ENCODE measurements at places on chromosomes 2 and 18.

DNA sequence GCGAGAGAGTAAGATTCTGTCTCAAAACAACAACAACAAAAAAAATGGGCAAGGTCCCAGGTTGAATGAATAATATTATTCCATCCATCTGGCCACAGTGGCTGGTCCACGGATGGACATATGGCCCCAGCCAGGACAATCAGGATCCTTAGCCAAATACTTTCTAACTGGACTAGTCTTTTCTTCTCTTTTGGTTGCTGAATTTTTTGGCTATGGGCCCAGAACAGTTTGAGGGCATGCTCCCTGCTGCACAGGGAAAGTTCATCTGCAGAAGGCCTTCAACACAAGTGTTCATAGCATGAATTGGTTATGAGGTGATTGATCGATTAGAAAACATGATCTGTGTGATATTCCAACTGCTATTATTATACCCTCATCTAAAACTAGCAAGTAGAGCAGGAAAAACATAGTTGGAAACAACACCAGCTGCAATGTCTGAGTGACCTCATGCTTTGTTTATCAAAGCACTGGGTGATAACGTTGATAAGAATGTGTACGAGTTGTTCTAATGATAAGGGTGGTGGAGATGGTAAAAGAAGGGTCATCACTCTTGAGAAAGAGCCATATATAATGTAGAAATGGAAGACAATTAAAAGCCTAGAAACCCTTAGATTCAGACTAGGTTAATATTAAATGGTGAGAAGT, 47.8 kb upstream of the RNF103 start:
- no peak for DNase-seq

DNA sequence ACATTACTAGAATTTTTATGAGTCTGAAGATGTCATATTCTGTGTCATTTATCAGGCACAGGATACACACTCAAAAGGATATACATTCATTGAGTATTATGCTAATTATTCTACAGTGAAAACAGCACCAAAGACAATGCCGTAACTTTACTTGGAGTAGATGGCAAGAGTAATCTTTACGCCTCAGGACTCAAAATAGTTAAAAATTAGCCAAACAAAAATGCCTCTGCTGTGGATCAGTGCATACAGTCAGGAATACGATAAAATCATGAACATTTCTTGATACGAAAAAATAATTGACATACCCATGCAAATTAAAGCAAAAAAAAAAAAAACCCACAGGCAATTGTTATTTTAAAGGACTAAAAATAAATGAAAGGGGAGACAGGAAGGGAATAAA, 129.7 kb downstream of the NETO1 start:
- no peak for DNase-seq

DNA sequence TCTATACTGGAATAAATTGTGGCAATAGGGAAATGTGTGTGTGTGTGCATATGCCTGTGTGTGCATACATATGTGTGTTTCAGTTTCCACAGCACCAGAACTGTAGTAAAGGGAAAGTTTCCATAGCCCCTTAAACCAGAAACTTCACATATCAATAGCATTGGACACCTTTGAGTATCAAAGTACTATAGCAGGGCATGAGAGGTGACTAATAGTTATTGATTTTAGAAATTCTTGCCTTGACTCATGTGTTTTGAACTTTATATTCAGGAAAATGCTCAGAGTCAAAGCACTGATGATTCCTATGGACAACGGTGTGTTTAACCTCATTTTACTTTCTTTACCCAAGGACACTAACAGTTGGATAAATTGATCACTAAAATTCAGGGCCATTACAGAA, 50.0 kb downstream of the SLC9A2 start:
- DNase-seq, result no peak

DNA sequence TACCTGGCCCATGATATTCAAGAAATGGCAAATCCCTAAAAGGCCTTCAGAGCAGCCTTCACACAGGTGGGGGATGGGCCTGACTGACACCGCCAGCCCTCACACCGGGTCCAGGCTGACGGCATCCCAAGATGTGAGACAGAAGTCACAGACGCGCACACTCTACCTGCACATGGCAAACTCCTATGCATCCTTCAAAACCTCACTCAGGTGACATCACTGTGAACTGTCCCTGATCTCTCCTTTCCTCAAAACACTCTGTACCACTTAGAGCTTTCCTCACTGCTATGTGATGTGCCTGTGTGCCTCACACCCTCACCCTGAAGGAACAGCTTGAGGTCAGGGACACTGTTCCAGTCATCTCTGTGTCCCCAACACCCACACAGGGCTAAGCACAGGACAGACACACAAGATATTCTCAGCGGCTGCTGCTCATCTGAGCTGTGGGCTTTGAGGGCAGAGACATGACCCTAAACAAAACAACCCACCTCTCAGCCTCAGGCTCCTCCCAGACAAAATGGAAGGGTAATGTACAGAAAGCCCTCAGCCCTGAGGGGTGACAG, 27.5 kb downstream of the BIN1 start:
- DNase-seq, result no peak

- no peak for DNase-seq
Measured at GRCh38 chr2:239482778-239483712, 82.2 kb upstream of the HDAC4 start.

DNA sequence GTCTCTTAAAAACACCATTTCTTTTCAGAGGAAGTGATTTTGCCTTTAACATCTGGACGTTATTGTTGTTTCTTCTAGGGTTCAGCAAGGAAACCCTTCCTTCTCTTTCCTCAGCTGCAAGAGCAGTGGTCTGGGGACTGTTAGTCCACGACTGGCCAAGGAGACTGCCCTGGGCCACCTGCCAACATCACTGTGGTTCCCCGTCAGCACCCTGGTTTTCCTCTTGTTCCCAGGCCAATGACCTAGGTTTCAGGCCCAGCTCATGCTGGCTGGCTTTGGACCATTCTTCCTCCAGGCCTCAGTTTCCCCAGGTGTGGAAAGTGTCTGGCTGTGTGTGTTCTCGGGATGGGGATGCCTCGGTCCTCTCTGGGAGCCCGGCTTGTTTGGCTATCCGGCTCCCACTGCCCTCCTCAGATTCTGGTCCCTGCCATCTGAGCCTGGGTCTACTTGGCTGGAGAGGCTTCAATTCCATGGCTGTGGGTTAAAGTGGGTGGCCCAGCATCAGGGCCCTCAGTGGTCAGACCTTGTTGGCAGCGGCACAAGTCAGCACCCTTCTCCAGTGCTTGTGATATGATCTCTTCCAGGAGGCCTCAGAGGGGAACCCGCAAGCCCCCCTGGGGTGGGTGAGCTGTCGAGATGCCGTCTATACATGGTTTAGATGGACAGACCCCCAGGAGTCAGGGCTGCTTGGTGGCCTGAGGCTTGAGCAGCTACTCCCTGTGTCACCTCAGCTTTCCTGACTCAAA, 234.3 kb upstream of the HS6ST1 start:
- no peak for DNase-seq

DNA sequence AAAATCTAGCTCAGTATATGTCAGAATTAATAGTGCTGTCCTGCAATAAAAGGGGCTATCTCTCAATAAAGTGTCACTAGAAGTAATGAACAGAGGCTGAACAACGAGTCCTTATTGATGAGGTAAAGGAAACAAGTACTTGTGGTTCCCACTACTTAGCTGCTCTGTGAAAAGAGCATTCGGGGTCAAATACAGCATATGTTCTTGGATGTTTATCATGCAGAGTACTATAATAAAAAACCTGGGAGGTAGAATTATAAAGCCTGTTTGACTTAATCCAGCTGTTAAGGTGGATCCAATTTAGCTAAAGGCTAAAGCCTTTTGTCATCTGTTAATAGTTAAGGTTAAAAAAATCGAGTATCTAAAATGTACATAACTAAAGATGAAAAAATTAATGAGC, 32.4 kb downstream of the SLC35F5 start:
- DNase-seq, result no peak

DNA sequence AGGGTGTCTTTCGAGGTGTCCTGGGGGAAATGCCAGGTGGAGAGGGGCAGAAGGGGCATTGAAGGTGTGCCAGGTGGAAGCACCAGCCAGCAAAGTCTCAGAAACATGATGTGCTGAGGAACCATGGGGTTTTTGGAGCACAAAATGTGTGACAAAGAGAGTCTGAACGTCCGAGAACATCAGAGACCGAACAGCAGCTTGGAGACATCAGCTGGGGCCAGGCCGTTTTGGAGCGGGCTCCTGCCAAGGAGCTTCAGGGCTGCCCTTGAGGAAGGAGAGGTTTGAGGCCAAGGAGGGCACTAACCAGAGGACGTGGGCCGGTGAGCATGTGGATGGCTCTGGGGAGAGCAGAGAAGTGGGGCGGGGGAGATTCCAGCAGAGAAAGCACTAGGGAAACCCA, 5.3 kb upstream of the MBP start:
- no peak for DNase-seq

DNA sequence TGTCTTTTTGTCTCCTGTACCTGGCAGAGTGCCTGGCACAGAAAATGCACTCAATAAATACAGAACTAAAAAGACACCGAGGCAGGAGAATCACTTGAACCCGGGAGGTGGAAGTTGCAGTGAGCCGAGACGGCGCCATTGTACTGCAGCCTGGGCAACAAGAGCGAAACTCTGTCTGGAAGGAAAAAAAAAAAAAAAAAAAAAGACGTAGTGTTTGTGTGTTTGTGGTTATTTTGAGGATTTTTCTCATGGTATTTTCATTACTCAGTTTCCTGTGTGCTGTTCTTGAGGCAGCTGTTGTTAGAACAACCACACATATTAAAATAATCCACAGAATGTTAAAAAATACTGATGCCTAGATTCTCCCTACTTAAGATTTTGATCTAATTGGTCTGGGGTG, 519.2 kb upstream of the SPHKAP start:
- no peak for DNase-seq

- DNase-seq, result no peak
Measured at GRCh38 chr2:238380785-238381184, 45.9 kb upstream of the ASB1 start.

GRCh38 chr18:79912409-79912991, 39.0 kb downstream of the SLC66A2 start:
- DNase-seq, result no peak

- DNase-seq, result no peak
Measured at GRCh38 chr2:13050764-13051163, 334.0 kb downstream of the TRIB2 start.

GRCh38 chr2:125745514-125745913, 910.4 kb upstream of the GYPC start:
- DNase-seq, result no peak

DNA sequence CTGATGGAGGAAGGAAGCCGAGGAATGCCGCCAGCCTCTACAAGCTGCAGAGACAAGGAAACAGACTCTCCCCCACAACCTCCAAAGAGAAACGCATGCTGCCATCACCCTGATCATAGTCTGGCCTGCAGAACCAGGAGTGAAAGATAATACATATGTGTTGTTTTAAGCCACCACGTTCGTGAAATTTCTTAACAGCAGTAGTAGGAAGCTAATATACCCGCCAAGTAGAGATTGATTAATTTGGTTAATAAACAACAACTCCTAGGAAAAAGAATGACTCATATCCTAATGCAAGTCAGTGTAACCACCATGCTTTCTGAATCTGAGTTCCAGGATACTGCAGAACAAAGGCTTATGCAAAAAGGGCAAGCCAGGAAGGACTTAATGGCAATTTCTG, 36.6 kb downstream of the LONRF2 start:
- no peak for DNase-seq

Measured in stimulated activated CD8-positive, alpha-beta memory T cell treated with anti-CD3 and anti-CD28 coated beads, Interleukin-2, amount 100 ng/mL, for 48 hours (primary cell).